ENCODE measurements at places on chromosomes 1 and 21.

DNA sequence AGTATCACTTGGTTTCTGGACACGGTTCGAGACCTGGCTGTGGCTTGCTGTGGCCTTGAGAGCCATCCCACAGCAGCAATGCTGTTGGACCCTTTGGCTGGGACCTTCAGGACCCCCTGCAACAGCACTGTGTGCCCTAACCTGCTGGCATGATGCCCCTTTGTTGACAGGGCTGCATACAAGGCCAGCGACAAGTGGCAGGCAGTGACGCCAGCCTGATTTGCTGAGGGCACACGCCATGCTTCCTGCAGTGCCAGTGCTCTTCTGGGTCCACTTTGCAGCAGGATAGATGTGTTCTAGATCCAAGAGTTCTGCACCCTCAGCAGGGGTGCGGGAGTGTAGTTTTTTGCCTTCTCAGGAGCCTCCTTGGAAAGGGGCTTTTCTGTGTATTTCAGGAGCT lies 32.8 kb downstream of the COQ8A start:
- no peak for DNase-seq

GRCh38 chr1:46611691-46612221 lies 4.9 kb downstream of the MOB3C start:
- no peak for DNase-seq

DNA sequence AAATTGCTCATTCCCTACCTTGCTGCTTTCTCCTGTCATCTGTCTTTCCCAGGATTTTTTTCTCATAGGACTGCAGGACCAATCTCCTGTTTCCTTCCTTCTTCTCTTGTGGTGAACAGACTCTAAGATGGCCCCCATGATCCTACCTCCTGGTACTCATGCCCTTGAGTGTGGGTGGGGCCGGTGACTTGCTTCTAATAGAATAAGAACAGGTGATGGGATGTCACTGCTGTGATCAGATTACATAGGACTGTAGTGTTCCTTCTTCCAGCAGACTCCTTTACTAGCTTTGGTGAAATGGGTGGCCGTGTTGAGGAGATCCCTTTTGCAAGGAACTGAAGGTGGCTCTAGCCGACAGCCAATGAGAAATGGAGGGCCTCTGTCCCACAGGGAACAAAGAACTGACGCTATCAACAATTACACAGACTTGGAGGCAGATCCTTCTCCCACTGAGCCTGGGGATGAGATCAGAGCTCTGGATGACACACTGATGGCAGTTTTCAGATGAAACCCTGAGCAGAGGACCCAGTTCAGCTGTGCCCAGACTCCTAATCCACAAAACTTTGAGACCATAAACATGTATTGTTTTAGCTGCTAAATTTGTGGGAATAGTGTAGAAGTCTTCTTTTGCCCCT lies 7.5 kb downstream of the GSTM3 start:
- no peak for DNase-seq

- no peak for DNase-seq
Measured at GRCh38 chr1:156697481-156697880, 7.9 kb downstream of the CRABP2 start.

- no peak for DNase-seq
Measured at GRCh38 chr1:6165027-6165426, 15.1 kb downstream of the CHD5 start.

- DNase-seq, result no peak
Measured at GRCh38 chr1:3076363-3076740, 7.3 kb downstream of the PRDM16 start.

GRCh38 chr1:165843304-165843703 lies 15.9 kb downstream of the UCK2 start:
- no peak for DNase-seq

DNA sequence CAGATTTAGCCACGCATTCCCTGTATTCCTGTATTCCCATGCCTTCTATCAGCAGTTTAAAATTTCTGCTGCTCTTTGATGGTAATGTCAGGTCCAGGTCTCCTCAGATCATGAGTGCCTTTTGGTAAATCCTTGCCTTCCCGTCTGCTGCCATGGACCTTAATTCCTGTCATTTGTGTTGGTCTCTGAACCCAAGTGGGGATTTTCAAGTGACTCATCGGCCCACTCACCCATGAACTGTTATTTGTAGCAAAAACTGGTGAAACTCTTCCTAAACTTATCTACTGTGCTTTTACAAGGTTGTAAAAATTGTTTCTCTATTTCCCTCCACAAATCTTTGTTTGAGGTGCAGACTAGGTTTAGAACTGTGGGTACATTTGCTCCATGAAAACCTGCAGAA lies 47.4 kb downstream of the ACTN2 start:
- DNase-seq, result no peak

DNA sequence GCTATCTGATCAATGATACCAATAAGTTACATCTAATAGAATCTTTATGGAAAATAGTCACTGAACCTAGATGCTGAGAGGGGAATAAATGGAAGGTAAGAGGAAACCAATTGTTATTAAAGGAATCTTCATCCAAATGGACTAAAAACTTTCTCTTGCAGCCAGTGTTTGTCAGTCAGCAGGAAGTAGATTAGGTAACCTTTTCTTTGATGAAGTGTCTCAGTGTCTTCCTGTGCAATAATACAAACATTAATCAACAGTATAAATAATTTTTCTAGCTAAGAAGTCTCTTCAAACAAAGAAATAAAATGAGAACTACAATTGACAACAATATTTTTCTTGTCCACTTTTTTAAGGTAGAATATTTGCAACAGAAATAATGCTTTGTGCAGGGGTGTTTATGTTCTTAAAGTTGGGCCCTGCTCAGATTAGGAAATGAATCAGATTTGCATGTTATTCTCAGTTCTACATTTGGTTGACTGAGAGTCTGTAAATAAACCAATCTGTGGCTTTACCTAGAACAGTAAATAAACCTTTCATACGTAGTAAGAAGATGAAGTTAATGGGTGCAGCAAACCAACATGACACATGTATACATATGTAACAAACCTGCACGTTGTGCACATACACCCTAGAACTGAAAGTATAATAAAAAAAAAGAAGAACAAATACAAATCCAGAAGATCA lies 391.4 kb downstream of the MRPL39 start:
- no peak for DNase-seq

DNA sequence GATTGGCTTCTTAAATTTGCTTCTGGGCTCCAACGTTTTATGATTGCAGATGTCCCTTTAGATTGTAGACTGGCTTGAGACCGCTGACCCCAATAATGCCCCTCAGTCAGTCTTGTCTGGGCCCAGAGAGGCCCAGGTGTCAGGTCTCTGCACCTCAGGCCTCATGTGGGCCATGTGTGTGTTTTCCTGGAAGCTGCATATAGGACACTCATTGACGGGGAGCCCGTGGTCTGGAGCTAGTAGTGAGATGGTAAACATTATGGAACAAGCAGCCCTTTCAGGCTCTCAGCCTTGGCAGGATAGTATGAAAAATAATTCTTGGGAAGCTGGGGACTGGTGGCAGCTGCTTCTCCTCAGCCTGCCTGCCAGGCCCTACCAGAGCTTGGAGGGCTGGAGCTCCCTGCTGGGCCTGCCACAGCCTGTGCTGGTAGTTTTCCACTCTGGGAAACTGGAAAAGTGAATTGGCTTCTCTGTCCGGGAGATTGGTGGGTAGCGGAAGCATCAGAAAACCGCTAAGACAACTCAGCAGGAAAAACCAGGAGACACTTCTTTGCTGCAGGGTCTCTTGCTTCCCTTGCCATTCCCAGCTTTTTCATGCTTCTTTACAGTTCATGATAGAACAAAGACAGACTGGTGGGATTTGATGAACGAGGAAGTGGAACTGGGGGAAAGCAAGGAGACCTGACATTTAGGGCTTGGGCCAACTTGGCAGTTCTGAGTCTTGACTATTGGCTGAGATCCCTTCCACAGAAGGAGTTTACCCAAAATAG lies 57.8 kb upstream of the HSD17B7 start:
- DNase-seq, result no peak

DNA sequence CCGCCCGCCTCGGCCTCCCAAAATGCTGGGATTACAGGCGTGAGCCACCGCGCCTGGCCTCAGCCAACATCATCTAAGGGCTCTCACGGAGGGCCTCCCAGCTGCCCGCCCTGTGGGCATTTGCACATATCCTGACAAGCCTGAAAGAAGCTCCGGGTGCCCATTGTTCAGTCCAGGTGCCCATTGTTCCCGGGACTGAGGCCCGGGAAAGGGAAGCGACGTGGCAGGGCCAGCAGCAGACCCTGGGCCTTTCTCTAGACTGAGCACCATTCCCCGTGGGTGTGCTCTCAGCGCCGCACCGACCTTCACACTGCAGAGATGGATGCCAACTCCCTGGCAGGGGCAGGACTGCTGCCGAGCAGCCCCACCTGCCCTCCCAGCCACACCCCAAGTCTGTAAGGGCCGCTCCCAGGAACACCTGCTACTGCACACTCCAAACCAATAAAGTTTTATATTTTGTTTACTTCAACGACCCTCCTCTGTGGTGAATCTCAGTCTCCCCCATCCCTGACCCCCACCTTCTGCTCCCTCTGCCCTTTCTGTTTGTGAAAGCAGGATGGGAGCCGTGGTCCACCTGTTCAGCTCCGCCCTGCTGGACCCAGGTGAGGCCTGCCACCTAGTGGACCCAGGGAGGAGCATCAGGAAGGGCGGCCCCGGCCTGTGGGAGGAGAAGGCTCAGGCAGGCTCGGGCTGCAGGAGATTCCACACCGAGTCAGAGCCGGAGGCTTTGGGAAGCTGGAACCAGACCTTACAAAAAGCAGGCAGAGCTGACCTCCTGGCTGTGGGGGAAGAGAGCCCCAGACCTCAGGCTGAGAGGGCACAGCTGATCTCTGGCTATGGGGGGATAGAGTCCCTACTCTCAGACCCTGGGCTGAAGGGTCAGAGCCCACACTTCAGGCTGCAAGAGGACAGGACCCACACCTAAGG lies 1.1 kb upstream of the TMEM82 start:
- DNase-seq, result peak; percentile 87

- DNase-seq, result no peak
Measured at GRCh38 chr1:168121401-168122011, 15.2 kb downstream of the GPR161 start.

- no peak for DNase-seq
Measured at GRCh38 chr1:231786126-231786525, 159.5 kb downstream of the DISC1 start.

DNA sequence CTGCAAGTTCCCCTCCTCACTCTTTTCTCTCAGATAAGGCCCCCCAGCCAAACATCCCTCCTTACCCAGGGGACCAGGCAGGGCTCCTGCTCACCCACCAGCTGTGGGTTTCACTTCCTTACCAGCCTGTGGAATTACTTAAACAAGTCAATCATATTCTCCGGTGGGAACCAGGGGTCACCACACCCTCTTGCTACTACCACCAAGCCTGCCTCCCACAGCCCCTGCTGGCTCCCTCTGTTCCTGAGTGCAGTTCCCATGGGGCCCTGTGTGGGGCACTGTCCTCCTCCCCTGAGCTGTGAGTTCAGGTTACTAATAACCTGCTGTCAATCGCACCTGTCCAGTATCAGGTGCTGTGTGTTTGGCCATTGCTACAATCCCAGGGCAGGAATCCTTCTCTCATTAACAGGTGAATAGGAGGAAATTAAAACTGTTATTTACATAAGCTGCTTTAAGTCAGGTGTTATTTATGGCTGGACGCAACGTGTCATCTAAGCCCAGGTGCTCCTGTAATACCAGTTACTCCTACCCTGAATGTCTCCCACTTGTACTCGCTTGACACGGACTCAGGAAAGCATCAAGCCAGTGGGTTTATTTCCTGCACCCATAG lies 53.1 kb upstream of the LBR start:
- no peak for DNase-seq

GRCh38 chr1:175599212-175599705 lies 144.1 kb downstream of the TNR start:
- DNase-seq, result peak; percentile 31

GRCh38 chr1:205678286-205679111 lies 1.8 kb downstream of the SLC45A3 start:
- no peak for DNase-seq

DNA sequence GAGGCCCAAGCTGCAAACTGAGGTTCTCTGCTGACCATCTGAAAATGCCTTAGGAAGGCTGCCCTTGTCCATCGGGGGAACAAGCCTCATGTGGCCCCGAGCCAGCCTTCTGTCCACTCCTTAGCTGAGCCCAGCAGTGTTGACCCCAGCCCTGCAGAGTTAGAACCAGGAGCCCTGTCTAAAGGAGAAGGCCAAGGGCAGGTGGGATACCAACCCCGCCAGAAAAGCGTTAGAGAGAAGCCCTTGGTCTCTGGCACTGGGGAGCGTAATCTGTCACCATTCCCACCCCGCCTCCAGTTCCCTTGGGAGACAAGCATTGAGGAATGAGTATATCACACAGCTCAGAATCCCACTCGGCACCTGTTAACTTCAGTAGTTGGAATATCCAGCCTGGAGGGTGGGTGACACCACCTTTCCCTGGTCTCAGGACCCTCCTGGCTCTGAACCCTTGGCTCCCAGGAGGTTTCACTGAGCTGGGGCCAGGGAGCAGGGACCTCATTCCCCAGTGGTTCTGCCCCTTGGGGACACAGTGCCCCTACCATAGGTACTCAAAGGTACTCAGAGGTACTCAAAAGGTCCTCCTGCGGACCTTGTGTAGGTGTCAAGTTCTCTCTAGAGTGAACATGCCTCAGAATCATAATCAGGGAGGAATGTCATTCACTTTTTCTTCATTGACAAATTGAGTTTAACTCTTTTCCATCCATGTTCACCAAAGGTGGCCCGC lies 16.4 kb downstream of the ETS2 start:
- DNase-seq, result no peak

DNA sequence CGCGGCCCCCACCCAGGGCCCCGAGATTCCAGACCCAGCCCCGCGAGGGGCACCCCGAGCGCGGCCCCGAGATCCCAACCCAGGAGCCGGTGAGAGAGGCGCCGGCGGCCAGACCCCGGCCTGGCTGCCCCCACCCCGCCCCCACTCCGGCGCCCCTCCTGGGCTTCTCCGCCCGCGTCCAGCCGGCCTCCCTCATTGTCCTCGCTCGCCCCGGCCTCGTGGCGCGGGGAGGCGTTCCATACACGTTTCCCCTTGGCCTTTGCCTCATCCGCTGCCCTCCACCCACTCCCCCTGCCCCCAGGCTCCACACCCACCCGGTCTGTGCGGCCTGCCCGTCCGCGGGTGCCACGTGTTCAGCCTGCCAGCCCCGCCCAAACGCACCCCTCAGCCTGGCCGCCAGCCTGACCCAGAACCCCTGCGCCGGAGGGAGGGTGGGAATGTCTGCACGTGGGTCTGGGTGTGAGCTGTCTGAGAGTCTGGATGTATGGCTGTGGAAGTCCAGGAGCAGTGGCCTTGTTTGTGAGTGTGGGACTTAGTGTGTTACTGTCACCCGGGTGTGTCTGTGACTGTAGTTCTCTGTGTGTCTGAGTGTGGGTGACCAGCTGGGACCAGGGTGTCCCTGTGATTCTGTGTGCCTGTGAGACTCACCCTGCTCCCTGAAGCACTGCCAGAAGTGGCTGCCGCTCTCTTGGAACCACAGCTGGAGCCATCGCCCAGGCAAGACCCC lies 681 bp downstream of the B4GALT2 start:
- DNase-seq, result peak; percentile 71

Measured in GM12892 (cell line).